ENCODE measurements at places on chromosomes 11 and 22. TPM values are rescaled to one million over a fixed set of nuclear protein-coding genes. Genes with fewer than 3 reads are reported as not detected.

- no peak for DNase-seq
Observed at GRCh38 chr11:26410706-26411366, 78.9 kb downstream of the ANO3 start.

DNA sequence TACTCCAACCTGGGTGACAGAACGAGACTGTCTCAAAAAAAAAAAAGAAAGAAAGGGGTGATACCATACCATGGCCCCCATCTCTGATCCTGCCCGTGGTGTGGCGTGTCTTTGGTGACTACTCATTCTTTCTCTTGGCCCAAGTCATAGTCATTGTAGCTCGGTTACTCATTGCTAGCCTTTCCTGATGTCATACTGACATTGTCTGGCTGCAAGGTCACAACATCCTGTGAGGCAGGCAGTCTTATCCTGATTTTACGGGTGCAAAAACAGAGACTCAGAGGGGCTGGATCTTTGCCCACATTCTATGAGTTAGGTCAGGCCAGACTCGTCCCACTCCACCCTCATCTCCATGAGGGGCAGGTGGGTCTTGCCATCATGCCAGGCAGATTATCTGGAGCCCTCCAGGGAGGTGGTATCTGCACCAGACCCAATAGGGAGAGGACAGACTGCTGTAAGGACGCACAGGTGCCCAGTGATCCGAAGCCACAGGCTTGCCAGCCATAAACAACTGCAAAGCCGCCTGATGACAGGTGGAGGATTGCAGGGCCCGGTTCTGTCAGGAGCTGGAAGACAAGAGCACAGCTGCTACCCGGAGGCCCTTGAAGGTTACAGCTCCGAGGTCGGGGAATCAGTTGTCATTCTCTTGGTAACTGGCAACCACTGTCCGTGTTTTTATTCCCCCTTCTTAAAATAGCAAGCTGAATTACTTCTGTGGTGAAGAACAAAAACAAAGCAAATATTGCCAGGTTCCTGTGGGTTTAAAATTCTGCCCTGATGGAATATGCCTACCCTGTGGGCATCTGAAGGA is 13.8 kb downstream of the TOM1 start:
- DNase-seq = peak; percentile 84

DNA sequence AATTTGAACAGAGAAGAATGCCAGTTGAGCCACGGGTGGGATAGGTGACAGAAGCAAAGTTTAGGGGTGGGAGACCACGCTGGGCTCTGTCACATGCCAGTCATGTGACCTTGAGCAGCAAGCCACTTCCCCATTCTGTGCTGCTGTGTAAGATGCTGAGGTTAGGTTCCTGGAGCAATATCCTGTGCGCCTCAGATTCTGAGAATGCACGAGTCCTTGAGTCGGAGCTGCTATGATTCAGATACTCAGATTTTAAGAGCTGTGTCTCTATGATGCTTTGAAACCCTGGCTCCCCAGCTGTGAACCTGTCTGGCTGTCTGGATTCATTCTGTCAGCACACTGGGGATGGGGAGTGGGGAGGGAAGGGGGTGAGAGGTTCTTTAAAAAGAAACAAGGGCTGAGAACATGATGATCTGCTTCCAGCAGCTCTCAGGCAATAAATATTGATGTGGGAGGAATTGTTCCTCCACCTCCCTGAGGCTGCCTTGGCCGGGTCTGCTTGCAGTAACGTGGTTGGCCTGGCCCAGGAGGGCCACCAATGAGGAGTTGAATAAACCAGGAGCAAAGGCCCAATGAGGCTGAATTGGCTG is 24.0 kb downstream of the SLCO2B1 start:
- DNase-seq = no peak

GRCh38 chr22:23187871-23188700 is 7.8 kb downstream of the BCR start:
- DNase-seq = no peak

GRCh38 chr11:22276535-22276934 is 61.6 kb upstream of the SLC17A6 start:
- no peak for DNase-seq

GRCh38 chr11:78251083-78251775 is 62.5 kb downstream of the USP35 start:
- no peak for DNase-seq

DNA sequence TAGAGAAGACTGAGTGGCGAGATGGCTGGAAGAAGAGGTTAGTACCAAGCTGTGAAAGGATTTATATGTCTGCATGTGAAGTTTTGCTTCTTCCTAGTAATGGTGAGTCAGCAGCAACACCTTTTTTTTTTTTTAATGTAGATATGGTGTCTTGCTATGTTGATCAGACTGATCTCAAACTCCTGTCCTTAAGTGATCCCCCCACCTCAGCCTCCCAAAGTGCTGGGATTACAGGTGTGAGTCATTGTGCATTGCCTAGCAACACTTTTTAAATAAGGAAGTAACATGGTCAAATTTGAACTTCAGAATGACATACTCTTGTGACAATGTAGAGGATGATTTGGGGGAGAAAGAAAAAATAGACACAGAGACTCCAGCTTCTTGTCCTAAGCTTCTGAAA is 6.5 kb upstream of the CSTPP1 start:
- no peak for DNase-seq

DNA sequence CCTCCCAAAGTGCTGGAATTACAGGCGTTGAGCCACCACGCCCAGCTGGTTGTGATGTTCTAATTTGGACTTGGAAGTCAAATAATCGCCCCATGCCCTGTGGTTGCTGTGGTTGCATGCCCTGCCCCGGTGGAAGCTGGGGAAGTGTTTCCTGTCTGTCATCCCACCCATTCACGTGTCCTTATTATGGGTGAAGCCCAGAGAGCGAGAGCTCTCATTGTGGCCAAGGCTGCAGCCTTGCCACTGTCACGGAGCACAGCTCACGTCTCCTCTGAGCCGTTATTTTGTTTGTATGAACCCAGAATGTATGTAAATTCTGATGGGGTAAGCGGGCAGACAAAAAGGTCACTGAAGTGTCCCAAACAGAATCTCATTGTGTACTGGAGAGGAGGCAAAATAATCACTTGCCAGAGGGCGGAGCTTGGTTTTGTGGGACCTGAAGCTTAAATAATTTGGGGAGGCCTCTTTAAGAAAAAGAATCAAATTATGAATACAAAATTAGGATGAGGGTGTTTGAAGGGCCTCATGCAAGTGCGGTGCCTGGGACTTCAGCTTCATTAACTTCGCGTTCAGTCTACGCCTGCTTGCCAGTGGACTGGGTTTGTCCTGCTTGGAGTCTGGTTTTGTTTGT is 25.8 kb upstream of the TREH start:
- no peak for DNase-seq

- no peak for DNase-seq
Observed at GRCh38 chr22:31945971-31946680, 1.8 kb downstream of the YWHAH start.

- no peak for DNase-seq
Observed at GRCh38 chr11:120722524-120722923, 211.0 kb downstream of the GRIK4 start.

DNA sequence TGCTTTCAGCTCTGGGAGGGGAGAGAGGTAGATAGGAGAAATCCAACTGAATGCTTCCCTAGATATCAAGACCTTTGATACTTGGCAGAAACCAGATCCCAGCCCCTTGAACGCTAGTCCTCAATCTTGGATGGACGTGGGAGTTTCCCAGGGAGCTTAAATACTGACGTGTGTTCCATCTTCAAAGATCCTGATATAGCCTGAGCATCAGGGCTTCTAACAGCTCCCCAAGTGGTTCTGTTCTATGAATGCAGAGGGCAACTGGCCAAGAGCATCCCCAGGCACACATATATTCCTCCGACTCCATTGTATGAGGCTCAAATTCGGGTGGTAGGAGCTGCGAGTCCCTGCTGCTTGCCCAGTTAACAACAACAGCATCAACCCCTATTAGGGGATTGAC is 8.7 kb upstream of the ACCS start:
- DNase-seq = no peak

GRCh38 chr11:73142128-73142377 is at the start of gene FCHSD2:
TSS of gene FCHSD2 (minus strand) at chr11:73142318. CDS start at chr11:73141877, 441 bp downstream.
- no peak for DNase-seq

GRCh38 chr11:71182791-71183677 is 69.3 kb downstream of the SHANK2 start:
- no peak for DNase-seq

DNA sequence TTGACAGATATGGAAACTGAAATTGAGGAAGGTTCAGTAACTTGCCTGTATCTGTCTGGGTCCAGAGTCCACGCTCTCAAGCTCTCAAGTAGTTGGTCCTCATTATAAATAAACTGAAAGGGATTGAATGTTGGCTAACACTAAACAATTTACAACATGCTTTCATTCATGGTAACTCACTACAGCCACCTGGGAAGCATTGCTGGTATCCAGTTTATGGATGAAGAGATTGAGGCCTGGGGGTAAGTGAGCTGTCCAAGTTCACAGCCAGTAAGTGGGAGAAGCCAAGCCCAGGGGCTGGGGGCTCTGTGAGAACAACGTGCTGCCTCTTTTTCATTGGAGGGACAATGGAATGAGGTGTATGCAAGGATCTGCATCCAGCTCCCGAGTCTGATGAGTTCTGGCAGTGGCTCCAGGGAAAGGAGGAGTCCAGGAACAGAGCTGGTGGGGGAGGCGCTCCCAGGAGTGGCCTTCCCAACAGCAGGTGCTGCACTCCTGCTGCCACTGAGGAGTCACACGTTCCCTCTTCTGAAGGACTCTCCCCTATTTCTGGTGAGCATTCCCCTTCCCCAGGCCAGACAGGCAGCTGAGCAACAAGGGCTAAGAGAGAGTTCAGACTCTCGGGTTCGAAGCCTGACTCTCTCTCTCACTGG is 175.8 kb downstream of the CSNK2A3 start:
- no peak for DNase-seq

DNA sequence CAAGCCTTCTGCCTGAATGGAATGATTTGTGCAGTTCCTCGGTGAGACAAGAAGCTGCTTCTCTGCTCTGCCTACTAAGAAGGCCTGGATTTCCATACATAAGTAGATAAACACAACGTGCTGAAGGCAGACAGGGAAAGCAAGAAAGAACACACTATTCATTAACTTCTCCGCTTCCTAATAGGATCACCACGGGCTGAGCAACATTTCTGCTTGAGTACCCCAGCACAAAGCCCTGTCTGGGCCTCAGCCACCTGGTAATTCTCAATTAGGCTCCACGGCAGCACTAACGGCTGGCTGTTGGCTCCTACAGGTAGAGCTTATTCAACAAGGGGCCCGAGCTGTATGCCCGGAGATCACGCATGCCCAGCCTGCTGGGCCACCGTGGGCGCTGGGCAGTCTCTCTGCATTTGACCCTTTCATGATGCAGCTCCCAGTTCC is 1156.6 kb downstream of the TBC1D22A start:
- no peak for DNase-seq

DNA sequence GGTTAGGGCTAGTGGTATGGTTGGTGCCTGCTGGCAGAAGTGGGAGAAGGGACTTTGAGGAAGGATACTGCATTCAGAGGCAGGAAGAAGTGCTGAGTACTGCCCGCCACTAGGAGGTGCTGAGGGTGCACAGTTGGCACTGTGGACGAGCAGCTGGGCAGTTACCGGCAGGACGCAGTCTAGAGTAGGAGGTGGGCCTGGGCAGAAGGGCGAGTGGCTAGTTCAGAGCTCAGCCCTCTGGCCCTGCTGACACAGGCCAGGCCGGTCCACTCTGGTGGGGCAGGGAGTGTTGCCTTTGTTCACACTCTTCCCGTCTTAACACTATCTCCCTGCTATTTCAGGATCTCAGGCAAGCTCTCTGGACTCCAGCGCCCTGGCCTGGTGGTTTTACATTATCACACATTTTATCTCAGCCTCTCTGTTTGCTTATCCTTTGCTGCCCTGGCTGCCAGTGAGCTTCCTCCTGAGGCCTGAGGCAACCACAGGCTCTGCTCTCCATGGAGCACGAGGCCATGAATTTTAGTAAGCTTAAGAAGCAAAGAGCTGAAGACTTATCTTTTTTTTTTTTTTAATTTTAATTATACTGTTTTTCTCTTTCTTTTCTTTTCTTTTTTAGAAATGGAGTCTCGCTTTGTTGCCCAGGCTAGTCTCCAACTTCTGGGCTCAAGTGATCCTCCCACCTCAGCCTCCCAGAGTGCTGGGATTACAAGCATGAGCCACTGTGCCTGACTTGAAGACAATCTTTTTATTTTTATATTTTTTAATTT is 26.9 kb downstream of the SNAP29 start:
- peak; percentile 82 for DNase-seq

- DNase-seq = no peak
Observed at GRCh38 chr11:121543836-121544380, 91.1 kb upstream of the SORL1-AS1 start.

GRCh38 chr11:124761301-124762104 is 587 bp downstream of the ESAM start:
- no peak for DNase-seq

DNA sequence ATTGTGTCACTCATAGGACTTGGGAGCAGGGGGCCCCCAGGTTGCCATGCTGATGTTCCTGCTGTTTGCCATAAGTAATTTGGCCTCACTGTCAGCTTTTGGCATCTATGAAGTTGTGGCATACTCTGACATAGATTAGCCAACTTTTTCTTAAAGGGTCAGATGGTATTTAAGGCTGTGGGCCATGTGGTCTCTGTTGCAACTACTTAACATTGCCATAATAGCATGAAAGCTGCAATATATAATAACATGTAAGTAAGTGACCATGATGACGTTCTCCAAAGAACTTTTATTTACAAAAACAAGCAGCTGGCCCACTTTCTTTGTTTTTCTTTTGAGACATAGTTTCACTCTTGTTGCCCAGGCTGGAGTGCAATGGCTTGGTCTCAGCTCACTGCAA is 2.2 kb upstream of the TMEM216 start:
- no peak for DNase-seq

GRCh38 chr22:41975299-41976069 is 6.2 kb downstream of the SEPTIN3 start:
- no peak for DNase-seq

- no peak for DNase-seq
Observed at GRCh38 chr11:9943386-9944110, 279.7 kb downstream of the SWAP70 start.

DNA sequence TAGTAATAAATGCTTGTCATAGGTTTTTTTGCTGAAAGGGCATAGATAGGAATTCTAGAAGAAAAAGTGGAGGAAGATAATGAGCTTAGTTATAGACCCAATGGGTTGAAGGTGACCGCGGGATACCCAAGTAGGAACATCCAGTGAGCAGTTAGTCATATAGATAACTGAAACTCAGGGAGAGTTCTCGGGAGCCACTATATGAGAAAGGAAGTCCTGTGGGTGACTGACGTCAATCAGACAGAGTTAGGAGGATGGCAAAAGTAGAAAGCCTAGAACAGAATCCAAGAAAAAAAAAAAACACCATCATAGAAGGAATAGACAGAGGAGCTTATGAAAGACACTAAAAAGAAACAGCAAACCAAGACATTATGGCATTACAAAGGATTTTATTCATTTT is 1.6 kb upstream of the CNGA4 start:
- no peak for DNase-seq

- DNase-seq = peak; percentile 44
Observed at GRCh38 chr11:76215941-76216340, 9.6 kb upstream of the WNT11 start.

- DNase-seq = peak; percentile 67
Observed at GRCh38 chr11:335779-336658, 15.4 kb upstream of the IFITM3 start.

Gene PLAAT5
- 0.50 TPM for total RNA-seq

Gene F2
- total RNA-seq = 0.26 TPM

Gene SOX10
- not detected for total RNA-seq

Gene SCUBE2
- 1.2 TPM for total RNA-seq

Gene CDC42EP2
- total RNA-seq = 6.5 TPM

Gene RIC3
- 8.4 TPM for total RNA-seq

Gene PANX3
- not detected for total RNA-seq
